ENCODE measurements at places on chromosomes 7 and 10.
A peak's percentile ranks its signal among the peaks of the same experiment; 100 is the strongest.

DNA sequence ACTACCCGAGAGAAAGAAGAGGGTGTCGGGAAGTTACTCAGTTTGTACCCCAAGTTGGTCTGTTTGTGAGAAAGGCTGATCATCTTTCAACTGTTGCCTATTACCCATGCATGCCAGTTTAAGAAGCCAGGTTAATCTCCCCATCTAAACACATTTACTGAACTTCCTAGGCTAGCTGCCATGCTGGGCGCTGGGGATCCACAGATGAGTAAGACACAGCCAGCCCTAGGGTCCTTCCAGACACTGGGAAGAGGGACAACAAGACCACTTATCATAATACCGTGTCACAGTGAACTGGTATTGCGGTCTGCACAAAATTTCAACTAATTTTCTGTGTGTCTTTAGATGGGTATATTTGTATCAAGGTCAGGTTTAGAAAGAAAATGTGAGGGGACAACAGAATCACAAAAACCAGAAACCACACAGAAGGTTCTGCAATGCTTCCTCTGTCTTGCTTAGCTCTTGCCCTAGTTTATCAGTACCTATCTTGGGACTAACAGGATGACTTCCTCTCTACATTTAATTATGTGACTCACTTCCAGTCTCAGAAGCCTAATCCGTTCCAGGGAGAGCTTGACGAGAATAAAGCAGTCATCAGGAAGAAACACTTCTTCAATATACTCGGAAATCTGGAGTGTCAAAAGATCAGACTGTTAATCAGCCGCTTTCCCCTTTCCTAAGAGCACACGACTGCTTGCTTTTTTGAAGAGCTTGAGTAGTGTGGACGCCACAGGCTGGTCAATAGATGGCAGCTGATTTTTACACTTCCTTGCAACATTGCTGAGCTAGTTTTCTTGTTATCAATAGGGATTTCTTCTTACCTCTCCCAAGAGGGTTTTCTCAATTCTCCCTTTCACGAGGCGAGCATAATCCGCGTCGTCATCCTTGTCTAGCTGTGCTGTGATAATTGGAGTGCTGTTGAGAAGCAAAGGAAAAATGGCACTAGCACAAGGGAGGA lies 45.7 kb downstream of the POLR3A start:
- DNase-seq: no peak

- no peak for DNase-seq
These were observed 43.4 kb upstream of the GJD4 start for GRCh38 chr10:35561715-35562114.

GRCh38 chr10:75911426-75911825 lies 480.0 kb downstream of the LRMDA start:
- DNase-seq: no peak

- DNase-seq: no peak
These were observed 37.7 kb downstream of the INSYN2A start for GRCh38 chr10:127158662-127159061.

DNA sequence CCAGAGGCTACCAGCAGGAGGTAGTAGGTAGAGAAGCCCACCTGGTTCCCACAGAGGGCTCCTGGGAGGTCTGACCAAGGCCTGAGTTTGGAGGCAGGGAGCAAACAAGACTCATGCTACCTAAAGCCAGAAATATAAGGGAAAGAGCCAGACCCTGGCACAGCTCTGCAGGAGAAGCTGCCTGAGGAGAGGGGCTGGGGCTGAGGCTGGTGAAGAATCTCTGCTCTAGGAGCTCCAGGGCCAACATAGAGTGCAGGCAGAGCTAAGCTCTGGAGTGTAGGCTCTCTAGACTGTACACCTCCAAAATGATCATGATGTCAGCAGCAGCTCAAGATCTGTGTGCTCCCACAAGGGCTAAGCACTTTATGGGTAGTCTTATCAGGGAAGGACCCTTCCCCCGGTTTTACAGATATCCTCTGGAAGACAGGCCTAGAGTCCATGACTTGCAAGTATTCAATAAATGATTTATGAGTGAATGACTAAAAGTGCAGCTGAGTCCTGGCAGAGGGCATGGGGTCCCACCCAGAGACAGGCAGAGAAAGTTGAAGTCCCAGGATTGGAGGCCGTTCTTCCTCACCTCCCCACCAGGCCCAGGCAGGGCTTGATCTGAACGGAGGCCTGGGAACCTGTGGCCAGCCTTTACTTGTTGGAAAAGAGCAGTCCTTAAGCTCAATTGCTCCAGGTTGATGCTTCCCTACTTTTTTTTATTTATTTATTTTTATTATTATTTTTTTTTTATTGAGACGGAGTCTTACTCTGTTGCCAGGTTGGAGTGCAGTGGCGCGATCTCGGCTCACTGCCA lies 71.5 kb upstream of the LRRC4 start:
- DNase-seq: no peak

DNA sequence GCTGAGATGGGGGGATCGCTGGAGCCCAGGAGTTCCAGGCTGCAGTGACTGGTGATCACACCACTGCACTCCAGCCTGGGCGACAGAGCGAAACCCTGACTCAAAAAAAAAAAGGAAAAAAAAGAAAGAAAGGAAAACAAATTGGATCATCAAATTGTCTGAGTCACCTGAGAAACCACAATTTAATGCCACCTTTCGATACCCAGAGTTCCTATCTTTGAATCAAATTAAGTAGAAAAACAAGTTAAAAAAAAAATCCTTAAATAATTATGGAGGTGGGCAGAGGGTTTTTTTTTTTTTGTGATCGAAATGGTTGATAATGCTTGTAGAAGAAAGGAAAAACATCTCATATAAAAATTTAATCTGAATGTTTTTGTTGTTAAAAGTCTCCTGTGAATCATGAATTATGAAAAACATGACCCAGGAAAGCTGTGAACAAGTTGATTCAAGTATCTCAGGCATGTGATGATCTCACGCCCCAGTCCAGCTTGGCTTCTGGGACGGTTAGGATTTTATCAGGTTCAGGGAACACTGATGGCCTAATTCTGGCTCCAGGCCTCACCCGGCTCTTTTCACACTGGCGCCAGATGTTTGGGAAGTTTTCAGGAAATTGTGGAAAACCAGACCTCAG lies 25.3 kb upstream of the CUX1 start:
- no peak for DNase-seq

GRCh38 chr7:123929107-123929506 lies 4.1 kb downstream of the SPAM1 start:
- no peak for DNase-seq

GRCh38 chr7:16404636-16405035 lies 16.7 kb downstream of the CRPPA start:
- no peak for DNase-seq

- DNase-seq: no peak
These were observed 98.2 kb downstream of the AHR start for GRCh38 chr7:17396692-17397091.

GRCh38 chr7:142754681-142755575 lies 5.7 kb downstream of the PRSS1 start:
- DNase-seq: no peak

DNA sequence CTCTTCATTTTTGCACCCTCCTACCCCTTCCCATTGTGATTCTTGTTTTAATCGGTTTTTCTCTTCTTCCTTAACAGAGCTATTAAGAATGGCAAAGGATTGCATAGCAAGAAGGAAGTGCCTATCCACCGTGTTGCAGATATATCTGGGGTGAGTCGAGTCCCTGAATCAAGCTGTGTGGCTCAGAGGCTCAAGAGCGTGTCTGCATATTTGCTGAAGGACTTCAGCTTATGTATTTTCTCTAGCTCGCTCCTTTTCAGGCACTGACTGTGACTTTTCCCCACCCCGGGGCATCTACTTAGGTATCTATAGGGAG lies 126.6 kb downstream of the LRRC4 start:
- DNase-seq: no peak

- DNase-seq: no peak
These were observed 85.8 kb downstream of the GRK5 start for GRCh38 chr10:119292968-119293760.

DNA sequence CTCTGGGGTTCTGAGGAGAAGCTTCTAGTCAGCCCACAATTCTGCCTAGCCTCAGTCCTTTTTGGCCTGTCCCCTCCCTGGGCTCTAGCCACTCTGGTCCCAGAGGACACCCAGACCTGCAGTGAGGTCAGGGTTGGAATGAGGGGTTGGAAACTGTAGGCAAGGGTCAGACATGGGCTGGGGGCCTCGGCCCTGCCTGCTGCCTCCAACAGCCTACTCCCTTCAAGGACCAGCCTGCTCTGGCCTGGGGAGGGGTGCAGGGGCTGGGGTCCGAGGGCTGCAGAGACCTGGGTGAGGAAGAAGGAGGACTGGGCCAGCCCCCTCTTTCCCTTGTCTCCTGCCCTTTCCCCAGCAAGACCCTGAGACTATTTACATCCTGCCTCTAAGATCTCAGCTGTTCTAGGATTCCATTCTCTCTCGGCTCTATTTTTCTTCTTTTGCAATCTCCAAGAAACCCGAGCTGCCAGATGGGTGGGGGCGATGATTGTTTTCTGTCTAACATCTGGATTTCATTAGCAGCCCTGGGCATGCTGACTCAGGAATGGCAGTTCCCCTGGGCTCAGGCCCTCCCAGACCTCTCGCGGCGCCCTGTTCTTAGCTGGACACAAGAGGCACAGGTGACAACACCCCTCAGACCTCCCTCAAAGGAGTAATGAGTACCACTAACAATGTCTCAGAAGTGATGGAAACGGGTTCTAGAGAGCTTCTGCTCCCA lies 23.1 kb downstream of the ZCCHC24 start:
- no peak for DNase-seq

GRCh38 chr7:27143023-27143949 lies at the start of gene HOXA5:
HOXA5 (minus strand) TSS chr7:27143681; CDS start chr7:27143607, 74 bp downstream.
- DNase-seq: peak; percentile 86

DNA sequence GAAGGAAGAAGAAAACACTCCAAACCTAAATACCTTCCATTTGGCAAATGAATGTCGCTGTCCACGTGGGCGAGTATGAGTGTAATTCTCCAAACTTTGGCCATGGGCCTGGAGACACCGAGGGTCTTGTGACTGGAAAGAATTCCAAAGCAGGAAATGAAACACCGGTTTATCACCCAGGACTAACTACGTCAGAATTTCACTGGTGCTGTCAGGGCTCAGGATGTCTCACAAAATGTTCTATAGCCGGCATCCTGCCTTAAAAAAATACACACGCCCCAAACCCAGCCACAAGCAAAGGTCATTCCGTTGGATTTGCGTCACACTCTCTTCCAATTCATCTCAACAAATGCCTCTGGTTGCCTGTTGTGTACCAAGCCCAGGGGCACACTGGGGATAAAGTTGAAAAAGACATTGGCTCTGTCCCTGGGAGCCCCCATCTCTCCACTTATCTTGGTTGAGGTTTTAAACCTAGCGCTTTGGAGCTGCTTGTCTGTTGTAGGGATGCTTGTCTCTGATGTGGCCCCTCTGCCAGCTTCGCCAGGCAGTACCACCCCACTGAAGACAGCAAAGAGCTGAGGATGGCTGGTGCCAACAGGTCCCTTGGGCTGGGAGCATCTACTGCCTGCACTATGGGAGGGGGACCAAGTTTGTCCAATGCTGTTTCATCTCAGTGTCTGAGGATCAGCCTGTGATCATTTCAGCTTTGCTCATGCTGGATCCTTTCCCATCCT lies 31.2 kb downstream of the GSTO2 start:
- no peak for DNase-seq

DNA sequence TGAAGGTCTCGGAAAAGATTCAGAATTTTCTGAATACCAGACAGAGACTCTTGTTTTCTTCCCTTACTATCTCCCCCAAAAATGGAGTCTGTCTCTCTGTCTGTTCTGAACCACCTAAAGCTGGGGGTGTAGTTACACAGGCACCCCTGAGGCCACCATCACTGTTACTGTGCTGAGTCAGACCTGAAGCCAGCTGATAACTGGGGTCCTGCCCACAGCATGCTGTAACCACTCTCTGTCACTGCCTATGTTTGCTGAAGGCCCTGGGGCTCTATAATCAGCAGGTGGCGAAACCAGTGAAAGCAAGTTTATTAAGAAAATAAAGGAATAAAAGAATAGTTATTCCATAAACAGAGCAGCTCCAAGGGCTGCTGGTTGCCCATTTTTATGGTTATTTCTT lies 575.2 kb upstream of the POT1 start:
- DNase-seq: no peak

DNA sequence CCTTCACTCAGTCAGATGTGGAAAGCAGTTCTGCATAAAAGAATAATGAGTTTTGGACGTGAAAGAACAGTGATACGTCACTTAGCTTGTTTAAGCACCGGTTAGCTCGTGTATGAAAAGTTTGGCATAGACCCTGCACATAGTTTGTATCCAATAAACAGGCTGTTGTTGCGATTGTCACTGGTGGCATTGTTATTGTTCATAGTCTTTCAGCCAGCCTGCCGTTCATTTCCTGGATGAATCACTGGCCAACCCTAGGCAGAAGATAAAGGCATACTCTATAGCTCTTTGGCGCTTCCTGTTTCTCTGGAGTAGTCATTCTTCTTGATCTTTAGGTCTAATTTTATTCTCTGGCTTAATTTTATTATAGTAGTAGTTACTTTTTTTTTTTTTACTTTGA lies 57.8 kb upstream of the ANKRD30A start:
- no peak for DNase-seq

DNA sequence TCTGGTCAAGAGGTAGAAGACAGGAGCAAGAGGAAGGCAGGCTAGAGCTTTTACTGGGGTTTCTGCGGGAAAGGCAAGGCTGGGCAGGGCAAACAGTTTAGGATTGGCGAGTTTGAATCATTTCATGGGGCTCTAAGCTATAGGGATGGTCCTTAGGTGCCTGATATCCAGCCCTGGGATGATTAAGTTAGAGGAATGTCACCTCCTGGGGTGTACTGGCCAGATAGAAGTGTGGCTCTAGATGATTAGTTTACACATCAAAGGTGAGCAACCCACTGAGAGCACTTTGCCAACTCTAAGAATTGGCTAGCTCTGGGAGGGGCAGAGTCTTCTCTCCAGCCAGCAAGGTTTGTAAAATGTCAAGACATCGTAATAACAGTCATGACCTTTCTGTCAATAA lies 52.4 kb downstream of the ZNF365 start:
- DNase-seq: peak; percentile 16

DNA sequence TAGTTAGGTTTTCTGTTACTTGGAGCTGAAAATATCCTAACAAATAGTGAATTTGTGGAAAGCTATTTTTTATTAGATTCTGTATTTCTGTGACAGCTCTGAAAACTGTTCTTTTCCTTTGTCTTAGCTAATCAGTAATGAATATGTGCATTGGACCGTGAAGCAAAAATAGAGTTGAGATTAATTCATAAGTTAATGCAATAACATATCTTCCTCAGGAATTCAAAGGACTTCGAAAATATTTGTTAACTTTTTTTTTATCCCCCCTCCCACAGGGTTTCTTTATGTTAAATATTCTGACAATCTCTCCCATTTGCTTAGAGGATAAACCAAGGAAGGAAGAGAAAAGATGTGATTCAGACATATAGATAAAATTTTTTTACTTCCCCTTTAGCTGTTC lies 101.4 kb downstream of the PODXL start:
- DNase-seq: no peak

GRCh38 chr10:37965006-37965405 lies 11.4 kb downstream of the ZNF25 start:
- no peak for DNase-seq

DNA sequence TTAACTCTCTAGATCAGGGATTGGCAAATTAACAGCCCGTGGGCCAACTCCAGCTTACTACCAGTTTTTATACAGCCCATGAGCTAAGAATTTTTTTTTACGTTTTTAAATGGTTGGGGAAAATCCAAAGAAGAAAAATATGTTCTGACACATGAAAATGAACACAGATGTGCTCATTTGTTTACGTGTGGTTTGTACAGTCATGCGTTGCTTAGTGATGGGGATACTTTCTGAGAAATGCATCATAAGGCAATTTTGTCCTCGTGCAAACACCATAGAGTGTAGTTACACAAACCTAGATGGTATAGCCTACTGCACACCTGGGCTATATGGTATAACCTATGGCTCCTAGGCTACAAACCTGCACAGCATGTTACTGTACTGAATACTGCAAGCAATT lies 8.3 kb upstream of the SMKR1 start:
- no peak for DNase-seq

GRCh38 chr10:103452506-103453230 lies 498 bp upstream of the CALHM2 start:
- DNase-seq: no peak

Data from NT2/D1 (cell line).